ENCODE measurements at places on chromosomes 5 and 9.

DNA sequence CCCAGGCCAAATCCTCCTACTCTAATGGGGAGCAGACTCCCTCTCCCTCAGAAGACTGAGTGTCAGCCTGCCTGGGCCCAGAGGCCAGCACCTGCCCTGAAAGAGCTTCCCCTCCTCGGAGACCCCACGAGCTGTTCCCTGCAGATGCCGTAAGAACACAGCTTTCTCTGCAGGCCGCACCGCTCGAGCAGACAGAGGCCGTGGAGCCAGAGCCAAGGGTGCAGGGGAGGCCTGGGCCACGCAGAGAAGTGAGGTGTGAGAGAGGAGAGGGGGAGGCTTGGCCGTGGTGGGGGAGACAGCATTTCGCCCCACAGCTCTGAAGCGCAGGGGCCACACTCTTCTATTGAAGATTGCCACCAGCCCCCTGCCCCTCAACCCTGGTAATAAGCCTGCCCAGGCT lies 62.8 kb upstream of the GARNL3 start:
- no peak for DNase-seq

DNA sequence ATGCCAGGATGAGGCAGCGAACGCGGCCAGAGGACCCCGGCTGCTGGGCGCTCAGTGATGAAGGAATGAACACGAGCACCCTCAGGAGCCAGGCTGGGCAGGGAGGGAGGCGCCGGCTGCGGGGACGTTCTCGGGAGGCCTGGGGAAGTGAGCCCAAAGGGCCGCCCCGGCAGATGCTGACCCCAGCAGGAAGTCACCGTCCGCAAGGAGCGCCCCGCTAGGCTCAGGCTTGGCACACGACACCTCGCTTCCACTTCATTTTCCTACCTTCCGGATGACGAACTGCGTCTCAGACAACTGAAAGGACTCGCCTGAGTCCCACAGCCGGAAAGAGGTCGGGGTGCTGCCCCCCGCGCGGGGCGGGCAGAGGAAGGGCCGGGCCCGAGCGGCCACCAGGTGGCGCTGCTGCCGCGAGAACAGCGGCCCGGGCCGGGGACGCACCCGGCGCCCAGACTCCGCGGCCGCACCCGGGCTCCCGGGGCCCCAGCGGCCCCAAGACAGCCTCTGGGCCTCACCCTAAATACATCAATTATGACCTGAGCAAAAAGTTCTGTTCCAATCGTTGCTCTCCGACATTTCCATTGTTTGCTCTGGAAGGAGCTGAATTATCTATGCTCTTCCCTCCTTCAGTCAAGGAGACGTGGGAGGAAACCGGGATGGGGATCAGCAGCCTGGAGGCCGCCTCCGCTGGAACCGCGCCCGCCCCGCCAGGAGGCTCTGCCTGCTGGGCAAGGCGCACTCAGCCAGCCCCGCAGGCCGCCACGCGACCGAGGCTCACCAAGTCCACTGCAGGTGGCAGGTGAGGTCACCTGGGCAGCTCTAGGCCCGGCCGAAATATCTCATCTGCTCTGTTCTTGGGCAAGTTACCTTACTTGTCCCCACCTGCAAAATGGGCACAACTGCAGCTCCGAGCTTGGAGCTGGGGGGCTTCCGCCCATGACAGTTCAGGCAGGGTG lies 107.0 kb downstream of the ZNF354C start:
- peak; percentile 10 for DNase-seq

- DNase-seq = no peak
Measured at GRCh38 chr5:64502196-64502595, 3.6 kb upstream of the RGS7BP start.

- DNase-seq = no peak
Measured at GRCh38 chr5:87156631-87157030, 111.1 kb upstream of the RASA1 start.

GRCh38 chr9:78786794-78787193 lies 489.9 kb downstream of the PSAT1 start:
- no peak for DNase-seq

DNA sequence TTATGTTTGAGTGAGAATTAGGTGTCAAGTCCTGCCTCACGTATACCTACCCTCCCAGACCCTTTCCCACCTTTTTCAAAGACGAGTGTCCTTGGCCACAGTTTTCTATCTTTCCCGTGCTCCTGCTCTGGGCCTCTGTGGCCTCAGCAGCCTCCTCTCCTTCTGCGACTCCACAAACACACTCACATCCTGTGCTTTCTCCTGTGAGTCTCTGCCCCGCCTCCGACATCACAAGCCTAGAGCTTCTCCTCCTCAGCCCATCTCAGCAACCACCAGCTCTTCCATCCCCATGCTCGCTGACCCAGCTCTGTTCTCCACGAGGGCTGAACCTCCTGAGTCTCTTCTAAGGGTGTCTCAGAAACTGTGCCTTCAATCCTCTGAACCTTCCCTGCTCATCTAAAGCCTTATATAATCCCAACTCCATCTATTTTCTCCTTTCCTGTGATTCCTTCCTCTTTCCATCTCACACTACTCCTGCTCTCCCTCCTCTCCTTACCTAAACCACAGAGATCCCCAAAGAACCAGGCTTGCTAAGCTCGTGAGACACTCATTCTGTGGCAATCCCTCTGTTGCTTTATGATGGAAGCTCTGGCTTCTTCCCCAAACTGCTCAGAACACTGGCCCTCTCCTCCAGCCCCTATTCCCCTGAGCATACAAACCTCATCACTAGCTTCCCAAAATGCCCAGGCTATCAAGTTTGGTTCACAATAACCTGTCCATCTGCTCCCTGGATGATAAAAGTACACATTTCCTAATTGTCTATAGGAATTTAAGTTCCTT lies 55.2 kb downstream of the RASEF start:
- DNase-seq = no peak
